ENCODE measurements at places on chromosomes 6 and 20.

DNA sequence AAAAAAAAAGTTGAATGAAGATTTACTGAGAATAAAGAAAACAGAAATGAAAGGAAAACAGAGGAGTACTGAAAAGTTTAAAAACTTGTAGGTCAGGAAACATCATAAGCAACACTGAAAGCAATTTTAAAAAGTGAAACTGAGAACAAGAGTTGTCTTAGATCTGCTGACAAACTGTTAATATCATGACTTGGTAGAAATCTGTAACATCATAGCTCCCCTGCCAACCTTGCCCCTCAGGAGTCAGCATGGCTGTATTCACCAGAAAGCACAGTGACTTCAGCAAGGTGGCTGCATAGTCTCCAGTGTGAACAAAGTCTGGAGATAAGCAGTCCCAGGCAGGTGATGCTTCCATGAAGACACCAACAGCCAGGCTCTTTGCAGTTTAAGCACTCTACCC is 5.3 kb downstream of the NAA20 start:
- no peak for DNase-seq

DNA sequence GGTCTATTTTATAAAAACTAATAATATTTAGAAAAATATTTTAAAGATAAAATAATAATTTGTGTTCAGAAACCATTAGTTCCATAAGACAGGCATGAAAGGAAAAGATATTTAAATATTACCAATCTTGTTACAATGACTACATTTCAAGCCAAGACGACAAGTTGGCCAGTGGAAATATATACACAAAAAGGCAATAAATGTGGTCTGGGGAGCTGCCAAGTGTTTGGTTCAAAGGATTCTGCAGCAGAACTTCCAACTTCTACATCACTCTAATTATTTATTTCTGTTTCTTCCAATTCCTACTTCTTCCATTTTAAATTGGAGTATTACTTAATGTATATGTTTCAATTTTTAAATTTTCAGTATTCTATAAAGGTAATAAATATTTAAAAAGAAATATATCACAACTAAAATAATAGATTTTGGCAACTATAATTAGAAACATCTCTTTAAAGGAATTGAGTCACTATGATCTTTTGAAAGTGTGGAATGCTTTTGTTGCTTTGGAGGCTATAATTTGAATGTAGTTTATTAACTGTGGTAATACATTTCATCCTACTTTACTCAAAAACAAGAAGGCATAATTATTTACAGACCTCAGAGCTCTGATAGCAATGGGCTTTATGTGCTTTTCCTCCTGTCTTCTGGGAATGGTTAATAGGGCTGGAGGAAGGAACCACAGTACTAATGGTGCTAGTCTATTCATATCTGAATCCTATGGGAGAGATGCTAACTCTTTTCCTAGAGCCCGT is 129.7 kb upstream of the FAM184A start:
- DNase-seq: no peak

- peak; percentile 43 for DNase-seq
Observed at GRCh38 chr6:2959909-2960719, 11.3 kb downstream of the SERPINB6 start.

GRCh38 chr6:88953550-88954386 is 9.7 kb downstream of the RNGTT start:
- DNase-seq: no peak

DNA sequence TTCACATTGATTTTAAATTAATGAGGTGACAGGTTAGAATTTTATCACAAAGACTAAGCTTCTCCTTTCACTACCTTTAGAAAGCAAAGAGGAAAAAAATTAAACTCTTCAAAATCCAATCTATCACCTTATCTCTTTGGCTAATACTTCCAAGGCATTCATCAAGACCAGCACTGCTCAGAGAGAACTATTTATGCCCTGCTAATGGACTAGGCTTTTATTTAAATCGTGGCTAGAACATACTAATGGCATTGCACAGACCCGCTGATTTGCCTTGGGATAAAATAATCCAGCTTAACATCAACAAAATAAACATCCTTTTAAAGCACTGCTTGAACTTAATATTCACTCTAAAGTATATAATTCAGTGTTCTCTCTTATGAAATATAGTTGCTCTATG is 880.4 kb downstream of the HACE1 start:
- DNase-seq: no peak

GRCh38 chr20:18683839-18684238 is 96.0 kb downstream of the DTD1 start:
- DNase-seq: no peak

GRCh38 chr6:31353384-31353945 is 3.5 kb downstream of the HLA-B start:
- DNase-seq: no peak

- no peak for DNase-seq
Observed at GRCh38 chr6:87541041-87541440, 48.7 kb downstream of the RARS2 start.

- no peak for DNase-seq
Observed at GRCh38 chr6:34316431-34317171, 67.8 kb upstream of the SMIM29 start.

DNA sequence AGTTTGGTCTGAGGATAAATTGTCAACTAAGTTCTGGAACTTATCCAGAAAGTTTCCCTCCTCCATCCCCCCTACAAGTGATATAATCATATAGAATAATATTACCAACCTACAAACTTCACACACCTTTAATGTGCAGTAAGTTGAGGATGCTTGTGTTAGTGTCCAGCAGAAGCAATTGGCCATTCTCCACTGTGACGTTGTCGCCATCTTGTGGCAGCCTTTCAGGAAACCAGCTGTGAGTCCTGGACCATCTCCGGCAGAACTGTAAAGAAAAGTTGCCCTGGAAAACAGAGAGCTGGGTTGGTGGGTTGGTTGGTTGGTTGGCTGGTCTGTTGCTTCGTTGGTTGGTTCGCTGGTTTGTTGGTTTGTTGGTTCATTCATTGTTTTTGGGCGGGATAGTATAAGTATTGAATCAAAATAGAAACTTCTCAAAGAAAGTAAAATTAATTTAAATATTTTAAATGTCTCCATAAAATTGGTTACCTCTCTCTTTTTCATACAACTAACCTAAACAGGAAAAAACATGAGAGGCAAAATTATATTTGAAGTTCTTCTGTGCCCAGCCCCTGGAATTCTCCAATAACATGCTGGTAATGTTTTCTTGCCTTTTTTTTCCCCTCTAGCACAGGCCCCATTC is 127.5 kb downstream of the PKHD1 start:
- DNase-seq: peak; percentile 82

DNA sequence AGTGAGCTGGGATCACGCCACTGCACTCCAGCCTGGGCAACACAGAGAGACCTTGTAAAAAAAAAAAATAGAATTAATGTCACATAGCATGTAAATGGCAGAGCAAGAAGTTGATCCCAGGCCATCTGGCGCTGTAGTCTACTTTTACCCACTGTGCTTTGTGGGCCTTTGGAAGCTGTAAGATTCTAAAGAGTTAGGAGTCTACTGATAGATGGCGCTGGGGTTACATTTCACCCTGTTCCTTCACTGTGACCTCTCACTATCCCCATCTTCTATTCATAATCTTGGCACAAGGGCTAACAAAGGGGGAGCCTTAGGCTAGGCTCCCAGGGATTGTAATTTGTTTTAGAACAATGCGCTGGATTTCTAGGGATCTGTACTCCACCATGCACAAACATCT is 24.4 kb downstream of the SIRPD start:
- no peak for DNase-seq

GRCh38 chr20:51067792-51068191 is 44.9 kb upstream of the KCNG1 start:
- DNase-seq: no peak

GRCh38 chr6:137033828-137034227 is 10.9 kb downstream of the IL20RA start:
- DNase-seq: no peak

DNA sequence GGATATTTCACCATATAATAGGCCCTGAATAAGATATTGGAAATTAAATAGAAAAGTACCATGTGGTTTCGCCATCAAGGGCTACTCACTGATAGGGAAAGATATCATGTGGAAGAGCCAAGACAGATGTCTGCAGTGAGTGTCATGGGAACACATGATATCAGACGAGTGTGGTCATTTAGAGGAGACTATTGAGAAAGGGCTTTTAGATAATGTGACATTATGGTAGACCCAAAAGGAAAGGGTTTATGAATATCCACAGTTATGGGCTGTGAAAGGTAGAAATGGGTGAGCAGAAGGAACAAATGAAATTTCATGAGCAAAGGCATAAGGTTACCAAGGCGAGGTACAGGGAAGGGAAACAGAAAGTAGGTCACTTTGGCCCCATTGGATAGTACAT is 182.3 kb upstream of the PRSS16 start:
- no peak for DNase-seq

GRCh38 chr6:160430203-160430602 is 82.0 kb downstream of the SLC22A3 start:
- DNase-seq: no peak

GRCh38 chr20:58048096-58048702 is 180.3 kb downstream of the ANKRD60 start:
- peak; percentile 20 for DNase-seq

- no peak for DNase-seq
Observed at GRCh38 chr20:62671765-62672164, 29.5 kb downstream of the SLCO4A1 start.

GRCh38 chr6:166297606-166298005 is 10.6 kb downstream of the PRR18 start:
- peak; percentile 96 for DNase-seq

GRCh38 chr6:72876256-72876655 is 254.4 kb downstream of the KCNQ5 start:
- no peak for DNase-seq

DNA sequence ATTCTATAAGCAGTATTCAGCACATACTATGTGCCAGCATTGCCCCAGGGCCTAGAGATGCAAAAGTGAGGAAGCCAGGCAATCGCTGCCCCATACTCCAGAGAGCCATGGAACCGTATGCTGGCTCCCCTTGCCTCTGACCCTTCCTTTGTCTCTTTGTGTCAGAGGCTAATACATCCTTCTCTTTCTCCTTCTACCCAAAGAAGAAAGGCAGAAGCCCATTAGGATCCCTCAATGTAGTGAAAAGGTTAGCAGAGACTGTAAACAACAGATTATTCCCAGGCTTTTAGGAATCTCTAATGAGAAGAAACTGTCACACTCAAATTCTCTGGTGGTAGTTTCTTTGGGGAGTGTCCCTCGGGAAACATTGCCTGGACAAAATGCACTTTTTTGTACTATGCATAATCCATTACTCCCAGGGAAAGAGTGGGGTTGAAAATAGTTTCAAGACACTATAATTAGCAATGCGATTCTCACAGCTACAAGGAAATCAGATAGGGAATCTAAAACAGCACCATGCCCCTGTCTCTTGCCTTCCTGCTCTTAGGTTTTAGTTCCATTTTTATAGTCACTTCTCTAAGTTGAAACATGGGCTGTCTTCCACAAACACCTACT is 325.2 kb upstream of the CNR1 start:
- DNase-seq: no peak

- DNase-seq: no peak
Observed at GRCh38 chr6:19599796-19600464, 237.2 kb upstream of the ID4 start.

DNA sequence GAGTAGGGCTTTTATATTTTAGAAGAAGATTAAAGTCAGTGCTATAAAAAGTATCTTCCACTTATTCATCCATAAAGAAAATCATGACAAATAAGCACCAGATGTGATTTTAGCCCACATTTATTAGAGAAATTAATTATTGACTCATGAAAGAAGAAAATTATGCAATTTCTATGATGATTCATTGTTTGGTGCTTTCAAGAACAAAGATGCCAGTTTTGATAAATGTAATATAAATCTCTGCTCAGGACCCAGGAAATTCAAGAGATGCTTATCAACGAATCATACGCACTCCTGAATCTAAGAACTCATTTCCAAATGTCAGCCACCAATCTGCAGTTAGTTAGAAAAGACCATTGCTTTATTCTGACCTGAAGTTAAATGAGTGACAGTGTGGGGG is 211.4 kb downstream of the ARHGAP18 start:
- DNase-seq: no peak

DNA sequence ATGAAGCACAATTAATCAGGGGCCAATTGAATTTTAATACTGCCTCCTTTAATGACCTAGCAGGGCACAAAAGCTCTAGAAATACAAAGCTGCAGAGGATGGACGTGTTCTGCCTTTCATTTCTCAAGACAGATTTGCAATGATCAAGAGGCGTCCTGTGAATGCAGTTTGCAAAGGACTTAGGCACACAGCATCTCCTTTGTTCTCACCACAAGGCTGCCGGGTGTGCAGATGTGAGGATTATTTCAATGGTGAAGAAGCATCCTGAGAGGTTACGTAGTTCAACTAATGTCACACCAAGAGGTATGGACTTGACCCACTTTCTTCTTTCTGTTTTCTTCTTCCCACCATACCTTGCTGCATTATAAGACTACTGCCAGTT is 42.9 kb upstream of the SPTLC3 start:
- DNase-seq: peak; percentile 31

- DNase-seq: no peak
Observed at GRCh38 chr6:33418690-33419291, 884 bp upstream of the CUTA start.

GRCh38 chr6:163489584-163489983 is 75.1 kb downstream of the QKI start:
- no peak for DNase-seq

DNA sequence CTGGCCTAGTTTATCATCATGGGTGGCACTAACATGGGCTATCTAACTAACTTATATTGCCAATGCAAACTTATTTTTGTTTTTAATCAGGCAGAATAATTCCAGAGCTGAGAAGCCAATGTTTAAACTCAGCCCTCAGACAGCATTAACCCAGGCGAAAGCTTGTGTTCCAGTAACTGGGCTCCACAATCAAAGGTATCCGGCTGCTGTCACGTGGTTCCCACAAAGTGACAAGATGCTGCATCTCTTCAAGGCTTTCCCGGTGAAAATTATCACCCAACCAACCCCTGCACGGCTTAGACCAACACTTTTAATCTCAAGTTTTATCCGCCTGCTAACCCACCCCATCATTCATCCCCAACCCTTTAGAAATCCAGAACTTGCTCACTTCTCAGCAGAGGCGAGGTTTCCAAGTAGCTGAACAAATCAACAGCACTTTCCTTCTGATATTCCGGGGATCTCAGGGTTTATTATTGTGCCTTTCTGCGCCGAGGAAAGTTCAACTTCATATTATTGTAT is 885 bp downstream of the MTCL3 start:
- DNase-seq: peak; percentile 7

DNA sequence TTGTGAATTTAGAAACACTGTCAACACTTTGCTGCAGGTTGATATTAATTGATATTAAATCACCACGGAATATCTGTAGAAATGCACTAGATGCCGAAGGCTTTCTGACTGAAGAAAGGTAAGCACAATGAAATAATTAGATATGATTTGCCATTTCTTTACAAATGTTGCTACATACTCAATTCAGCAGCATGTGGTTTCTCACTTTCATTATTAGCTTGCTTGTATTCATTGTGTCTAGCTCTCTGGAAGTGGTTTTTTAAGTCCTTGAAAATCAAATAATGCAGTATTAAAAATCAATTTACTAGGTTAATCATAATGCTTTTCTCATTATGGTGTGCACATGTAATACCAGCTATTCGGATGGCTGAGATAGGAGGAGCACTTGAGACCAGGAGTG is 231.3 kb upstream of the MARCKS start:
- no peak for DNase-seq

GRCh38 chr6:99014061-99014460 is 66.3 kb upstream of the FBXL4 start:
- no peak for DNase-seq
